Umbilical cord (tissue), 2 donors: ENCODE measurements at places on chromosomes 13 and 19.

- no peak for DNase-seq
Observed at GRCh38 chr13:26255691-26256277, 1.9 kb downstream of the CDK8 start.

- no peak for DNase-seq
Observed at GRCh38 chr13:46648166-46648607, 95.2 kb downstream of the LRCH1 start.

DNA sequence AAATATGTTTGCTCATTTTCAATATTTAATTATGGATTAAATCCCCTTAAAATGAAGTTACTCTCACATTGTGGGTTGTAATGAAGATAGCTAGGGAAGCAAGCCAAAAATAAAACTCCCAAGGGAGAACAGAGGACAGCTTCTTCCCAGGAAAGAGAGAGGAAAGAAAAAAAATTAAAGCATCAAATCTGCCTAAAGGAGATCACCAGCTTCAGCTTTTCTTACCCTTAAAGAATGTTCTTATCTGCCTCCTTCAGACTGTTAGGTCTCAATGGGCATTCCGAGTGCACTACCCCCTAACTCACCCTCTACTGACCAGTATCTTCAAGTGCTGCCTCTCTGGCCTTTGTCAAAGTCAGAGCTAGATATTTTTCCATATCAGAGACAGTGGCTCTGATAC lies 55.2 kb downstream of the XPO4 start:
- peak; percentile 67 for DNase-seq

DNA sequence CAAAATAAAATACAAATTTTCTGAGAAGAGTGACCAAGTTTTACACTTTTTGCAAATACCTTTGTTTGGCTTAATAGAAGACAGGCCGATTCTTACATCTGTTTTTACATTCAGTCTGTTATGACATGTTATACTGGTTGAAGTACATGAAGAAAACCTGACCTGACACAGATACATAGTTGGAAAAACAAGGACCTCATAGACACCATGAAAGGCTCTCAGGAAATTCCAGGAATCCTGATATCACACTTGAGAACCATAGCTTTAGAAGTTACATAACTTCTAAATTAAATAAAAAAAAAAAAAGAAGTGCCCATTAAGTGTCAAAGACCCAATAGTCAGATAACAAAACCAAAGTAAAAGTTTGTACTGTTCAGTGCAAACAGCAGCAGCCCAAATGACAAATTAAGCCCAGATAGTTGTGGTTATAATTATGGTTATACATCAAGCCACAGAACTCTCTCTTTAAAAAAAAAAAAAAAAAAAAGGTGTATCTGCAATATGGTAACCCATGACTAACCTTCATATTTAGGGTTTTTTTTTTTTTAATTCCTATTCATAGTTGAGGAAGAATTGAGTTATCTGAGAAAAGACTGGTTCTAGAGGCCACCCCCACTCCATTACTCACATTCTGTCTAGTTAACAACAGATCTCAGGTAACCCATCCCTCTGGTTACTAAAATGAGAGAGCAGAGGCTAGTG lies 19.8 kb downstream of the RBM26 start:
- DNase-seq = no peak

DNA sequence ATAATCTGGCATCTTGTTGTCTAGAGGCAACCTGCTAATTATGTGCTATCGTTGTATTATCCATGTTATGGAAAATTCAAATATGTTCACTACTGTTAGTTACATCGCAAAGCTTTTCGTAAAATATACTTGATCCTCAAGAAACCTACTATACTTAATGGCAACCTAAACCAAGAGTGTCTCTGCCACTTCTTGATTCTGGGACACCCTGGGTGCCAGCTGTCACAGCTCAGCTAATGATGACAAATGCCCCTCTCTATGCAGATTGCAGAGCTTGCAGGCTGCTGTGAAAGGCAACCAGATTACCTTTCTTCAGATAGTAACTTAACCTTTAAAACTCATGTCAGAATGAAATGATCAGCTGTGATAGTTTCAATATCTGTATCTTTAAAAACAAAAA lies 8.9 kb upstream of the MAB21L1 start:
- no peak for DNase-seq

DNA sequence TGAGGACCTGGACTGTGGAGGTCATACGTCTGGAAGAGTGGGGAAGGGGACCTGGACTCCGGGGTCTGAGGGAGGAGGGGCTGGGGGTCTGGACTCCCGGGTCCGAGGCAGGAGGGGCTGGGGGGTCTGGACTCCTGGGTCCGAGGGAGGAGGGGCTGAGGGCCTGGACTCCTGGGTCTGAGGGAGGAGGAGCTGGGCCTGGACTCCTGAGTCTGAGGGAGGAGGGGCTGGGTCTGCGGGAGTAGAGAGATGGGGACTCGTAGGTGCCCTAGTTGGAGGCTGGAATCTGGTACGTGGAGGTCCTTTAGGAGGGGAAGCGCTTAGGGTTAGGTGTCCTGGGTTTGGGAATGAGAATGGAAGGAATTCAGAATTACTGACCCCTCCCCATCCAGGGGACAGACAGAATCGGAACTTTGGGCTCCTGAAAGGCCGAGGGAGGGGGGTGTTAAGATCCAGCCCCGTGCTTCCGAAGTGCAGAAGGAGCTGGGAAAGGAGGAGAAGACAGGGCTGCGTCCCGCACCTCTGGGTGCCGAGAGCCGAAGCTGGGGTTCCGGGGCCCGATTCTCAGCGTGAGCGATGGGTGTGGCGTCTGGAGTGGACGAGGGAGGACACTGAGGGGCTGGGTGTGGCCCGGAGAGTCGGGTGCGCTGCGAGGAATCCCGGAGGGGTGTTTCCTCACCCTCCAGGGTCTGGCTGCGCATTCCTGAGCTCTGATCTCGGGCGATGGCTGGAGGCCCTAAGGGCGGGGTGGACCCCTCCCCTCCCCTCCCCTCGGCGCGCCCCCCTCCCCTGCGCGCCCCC lies 608 bp downstream of the MYADM start:
- DNase-seq = peak; percentile 76

DNA sequence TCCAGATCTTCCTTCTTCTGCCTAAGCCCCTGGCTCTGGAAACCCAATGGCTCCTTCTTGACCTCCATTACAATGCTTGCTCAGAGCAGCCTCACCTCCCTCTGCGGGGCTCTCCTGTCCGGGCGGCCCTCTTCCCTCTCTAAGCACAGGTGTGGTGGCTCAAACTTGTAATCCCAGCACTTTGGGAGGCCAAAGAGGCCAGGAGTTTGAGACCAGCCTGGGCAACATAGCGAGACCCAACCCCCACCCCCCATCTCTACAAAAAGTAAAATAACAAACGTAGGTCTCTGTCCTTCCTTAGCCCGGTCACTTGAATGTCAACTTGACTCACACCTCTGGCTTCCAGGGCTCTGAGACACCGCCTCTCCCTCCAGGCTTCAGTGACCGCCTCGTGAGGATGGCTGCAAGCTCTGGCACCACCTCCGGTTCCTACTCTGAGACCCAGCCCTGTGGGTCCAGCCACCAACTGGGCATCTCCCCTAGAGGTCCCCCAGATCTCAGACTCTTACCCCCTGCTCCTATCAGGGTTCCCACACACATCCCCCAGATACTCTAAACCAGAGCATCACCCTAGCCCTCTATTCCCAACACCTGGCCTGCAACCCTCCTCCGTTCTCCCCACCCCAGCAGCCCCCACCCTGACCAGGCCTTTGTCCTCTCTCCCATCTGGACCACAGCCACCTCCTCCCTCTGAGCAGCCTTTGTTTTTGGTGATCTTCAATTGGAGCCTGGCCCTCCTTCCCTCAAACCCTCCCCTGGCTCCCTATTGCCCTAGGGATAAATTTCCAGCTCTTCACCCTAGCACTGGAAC lies 4.7 kb upstream of the TLE2 start:
- no peak for DNase-seq

- DNase-seq = no peak
Observed at GRCh38 chr19:19385896-19386869, 19.3 kb upstream of the GATAD2A start.

GRCh38 chr13:30103161-30103840 lies 204.1 kb downstream of the KATNAL1 start:
- DNase-seq = peak; percentile 65

- DNase-seq = no peak
Observed at GRCh38 chr13:38635030-38635429, 51.8 kb upstream of the FREM2 start.

DNA sequence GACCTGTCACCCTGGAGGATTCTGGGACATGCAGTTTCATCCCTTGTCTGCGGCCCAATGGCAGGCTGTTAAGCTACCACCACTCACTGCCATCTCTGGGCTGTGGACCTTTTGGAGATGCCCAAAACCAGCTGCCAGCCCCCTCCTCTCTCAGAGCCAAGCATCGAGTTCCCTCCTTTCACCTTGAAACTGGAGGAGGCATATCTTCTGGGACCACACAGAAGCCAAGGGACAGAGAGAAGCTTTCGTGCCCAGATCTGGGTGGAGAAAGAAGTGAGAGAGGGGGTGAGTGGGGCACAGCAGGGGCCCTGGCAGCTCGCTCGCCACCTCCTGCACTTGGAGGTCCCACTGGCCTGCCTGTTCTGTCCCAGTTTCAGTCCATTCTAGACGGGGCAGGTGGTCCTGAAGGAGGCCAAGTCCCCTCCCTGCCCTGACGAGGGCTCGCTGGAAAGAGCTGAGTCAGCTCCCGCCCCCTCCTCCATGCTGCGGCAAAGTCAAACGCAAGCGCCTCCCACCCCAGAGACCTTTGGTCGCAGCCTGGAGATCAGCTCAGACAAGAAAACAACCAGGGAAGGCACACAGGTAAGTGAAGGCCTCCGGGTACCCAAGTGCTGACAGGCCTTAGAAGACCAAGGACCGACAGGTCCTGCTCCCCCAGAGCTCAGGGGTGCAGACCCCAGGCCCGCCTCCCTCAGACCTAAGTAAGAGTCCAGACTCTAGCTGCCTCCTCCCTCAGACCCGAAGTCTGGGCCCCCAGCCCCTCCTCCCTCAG lies 3.8 kb downstream of the BCAT2 start:
- DNase-seq = no peak

DNA sequence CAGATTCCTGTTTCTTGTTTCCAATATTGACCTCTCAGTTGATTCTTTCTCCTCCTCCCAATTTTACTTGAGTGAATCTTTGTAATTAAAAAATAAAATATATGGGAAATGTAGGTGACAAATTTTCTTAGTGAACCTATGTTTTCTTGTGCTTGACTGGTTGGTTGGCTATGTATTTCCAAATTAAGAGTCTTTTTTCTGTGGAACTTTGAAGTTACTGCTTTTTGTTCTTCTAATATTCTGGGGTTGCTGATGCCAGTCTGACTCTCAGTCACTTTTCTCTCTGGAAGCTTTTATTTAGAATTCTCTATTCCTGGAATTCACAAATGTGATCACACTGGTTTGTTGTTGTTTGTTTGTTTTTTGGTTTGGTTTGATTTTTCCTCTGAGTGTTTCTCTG lies 9.8 kb downstream of the LSM14A start:
- DNase-seq = no peak

GRCh38 chr19:30159636-30160035 lies 212.5 kb upstream of the ZNF536 start:
- DNase-seq = no peak

DNA sequence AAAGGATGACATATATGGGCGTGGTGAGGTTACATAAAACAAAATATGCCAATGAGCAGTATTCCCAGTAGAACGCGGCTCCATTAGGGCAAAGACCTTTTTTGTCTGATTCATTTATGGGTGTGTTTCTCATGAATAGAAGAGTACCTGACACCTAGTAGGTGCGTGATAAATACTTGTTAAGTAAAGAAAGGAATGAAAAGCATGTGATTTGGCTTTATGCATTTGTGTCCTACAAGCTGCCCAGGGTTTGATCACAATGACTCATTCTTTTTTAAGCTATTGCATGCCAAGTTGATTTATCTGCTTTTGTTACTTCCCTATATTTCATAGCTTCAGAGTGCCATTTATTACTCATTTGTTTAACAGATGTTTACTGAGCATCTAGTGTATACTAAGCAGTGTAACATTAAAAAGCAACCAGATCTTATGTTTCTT lies 19.1 kb upstream of the KCTD4 start:
- no peak for DNase-seq

DNA sequence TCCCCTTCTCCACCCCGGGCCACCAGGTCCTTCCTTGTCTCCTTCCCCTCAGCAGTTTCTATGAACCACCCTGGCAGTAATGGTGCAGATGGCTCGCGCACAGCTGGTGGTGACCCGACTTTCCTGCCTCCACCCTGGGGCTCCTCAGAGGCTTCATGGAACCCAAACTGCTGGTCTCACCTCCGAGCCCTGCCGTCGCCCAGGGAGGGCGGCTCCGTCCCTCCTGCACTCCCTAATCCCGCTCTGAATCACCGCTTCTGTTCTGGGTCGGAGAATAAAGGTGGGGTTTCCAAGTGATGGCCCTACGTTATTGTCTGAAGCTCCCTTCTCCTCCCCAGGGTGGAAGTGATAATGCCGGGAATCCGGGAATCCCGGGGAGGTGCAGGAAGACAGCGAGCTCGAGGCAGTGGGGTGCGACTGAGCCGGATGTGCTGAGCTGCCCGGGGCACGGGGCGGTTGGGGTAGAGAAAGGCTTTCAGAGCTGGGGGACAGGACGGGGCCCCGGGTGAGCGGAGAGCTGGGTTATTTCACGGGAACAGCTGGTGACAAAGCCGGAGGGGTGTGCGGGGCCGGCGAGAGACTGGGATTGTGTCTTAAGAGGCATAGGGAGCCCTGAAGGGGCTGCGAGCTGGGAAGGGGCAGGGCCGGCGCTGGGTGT lies 711 bp downstream of the FUT2 start:
- no peak for DNase-seq

DNA sequence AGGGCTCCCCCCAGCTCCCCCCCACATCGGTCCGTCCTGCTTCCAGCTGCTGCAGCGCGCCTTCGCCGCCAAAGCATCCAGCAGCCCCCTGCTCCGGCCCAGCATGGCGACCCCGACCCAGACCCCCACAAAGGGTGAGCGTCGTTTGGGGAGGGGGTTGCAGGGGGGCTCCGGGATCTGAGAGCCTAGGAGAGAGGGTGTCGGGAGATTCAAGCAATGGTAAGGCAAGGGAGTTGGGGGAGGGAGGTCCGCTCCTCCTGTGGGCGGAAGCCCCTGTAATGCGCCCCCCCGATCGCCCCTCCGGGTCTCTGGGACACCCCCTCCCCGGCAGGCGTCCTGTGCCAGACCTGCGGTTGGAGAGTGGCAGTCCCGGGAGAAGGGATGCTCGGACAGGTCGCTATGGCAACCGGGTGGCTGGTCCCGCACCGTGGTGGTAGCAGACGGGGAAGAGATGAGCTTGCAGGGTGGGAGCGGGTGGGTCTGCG lies at the start of gene FXYD7:
Gene FXYD7 (plus strand): TSS at position 25 of the 485 bp plus-strand sequence. CDS start 79 bp downstream, at position 104.
- DNase-seq = no peak

GRCh38 chr13:112730157-112730671 lies 40.4 kb downstream of the ATP11A start:
- no peak for DNase-seq
